ENCODE measurements at places on chromosomes 11 and 22.
A peak's percentile ranks its signal among the peaks of the same experiment; 100 is the strongest.

GRCh38 chr11:45754261-45754709 lies 50.7 kb upstream of the SLC35C1 start:
- H3K4me1 ChIP-seq = peaks cover 46% of the 10 kb centered on the region
- peak overlapping the region; percentile 66 for H3K27ac ChIP-seq
- no peak overlapping the region for H3K4me3 ChIP-seq
- H3K36me3 ChIP-seq = no peaks in the 10 kb centered on the region
- peaks cover 34% of the 10 kb centered on the region for H3K27me3 ChIP-seq

DNA sequence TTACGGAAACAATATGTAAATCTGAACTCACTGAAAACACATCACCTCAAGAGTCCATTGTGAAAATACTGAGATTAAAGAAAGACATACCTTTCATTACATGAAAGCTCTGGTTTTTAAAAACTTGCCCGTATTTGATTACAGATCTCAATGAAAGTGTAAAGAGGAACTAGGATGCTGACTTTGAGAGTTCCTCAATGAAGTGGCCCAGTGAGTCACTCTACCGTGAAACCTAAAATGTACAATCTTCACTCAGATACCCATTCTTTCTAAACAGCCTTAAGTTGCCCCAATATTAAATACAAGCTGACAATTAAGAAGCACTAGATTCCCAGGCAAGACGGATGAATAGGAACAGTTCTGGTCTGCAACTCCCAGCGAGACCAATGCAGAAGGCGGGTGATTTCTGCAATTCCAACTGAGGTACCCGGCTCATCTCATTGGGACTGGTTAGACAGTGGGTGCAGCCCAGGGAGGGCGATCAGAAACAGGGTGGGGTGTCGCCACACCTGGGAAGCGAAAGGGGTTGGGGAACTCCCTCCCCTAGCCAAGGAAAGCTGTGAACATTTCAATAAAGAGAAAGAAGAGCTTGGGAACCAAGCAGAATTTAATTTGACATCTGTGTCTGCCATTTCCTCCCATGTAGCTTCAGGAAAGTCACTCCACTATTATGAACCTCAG lies 33.8 kb upstream of the OR9G4 start:
- peaks cover 4% of the 10 kb centered on the region for H3K27me3 ChIP-seq
- no peak overlapping the region for H3K27ac ChIP-seq
- H3K36me3 ChIP-seq = no peaks in the 10 kb centered on the region
- H3K4me3 ChIP-seq = no peak overlapping the region
- no peak for DNase-seq

DNA sequence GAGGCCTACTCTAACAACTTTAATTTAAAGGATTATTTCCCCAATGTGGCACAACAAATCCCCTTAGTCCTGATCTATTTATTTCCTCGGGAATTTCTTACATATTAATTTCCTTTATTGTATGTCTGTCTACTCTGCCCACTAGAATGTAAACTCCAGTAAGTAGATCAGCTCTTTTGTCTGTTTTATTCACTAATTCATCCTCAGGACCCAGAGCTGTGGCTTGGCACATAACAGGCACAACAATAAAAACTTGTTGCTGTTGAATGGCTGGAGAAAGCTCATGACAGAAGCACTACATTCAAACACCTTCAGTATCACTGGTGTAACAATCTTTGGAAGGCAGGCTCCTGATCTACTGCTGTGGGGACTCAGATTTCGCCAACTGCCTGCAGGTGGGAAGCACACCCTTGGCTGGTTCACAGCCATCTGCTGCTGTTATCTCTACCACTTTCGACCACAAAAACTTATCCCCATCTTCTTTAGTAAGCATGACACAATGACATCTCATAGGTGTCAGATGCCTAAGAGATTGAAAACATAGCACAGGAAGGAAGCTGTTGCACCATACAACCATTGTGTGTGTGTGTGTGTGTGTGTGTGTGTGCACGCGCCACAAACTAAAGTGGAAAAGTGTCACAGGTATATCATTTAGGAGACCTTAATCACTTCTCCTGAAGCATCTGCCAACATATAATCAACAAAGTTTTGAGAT lies 11.9 kb downstream of the HIRA start:
- no peaks in the 10 kb centered on the region for H3K27me3 ChIP-seq
- peaks cover 20% of the 10 kb centered on the region for H3K4me1 ChIP-seq
- no peak for DNase-seq
- H3K36me3 ChIP-seq = peaks cover 1% of the 10 kb centered on the region
- no peak overlapping the region for H3K27ac ChIP-seq

GRCh38 chr11:63866211-63866610 lies 27.3 kb downstream of the MARK2 start:
- H3K4me1 ChIP-seq = peaks cover 43% of the 10 kb centered on the region
- no peak overlapping the region for H3K4me3 ChIP-seq
- no peaks in the 10 kb centered on the region for H3K27me3 ChIP-seq
- peaks cover 4% of the 10 kb centered on the region for H3K36me3 ChIP-seq
- H3K27ac ChIP-seq = no peak overlapping the region

DNA sequence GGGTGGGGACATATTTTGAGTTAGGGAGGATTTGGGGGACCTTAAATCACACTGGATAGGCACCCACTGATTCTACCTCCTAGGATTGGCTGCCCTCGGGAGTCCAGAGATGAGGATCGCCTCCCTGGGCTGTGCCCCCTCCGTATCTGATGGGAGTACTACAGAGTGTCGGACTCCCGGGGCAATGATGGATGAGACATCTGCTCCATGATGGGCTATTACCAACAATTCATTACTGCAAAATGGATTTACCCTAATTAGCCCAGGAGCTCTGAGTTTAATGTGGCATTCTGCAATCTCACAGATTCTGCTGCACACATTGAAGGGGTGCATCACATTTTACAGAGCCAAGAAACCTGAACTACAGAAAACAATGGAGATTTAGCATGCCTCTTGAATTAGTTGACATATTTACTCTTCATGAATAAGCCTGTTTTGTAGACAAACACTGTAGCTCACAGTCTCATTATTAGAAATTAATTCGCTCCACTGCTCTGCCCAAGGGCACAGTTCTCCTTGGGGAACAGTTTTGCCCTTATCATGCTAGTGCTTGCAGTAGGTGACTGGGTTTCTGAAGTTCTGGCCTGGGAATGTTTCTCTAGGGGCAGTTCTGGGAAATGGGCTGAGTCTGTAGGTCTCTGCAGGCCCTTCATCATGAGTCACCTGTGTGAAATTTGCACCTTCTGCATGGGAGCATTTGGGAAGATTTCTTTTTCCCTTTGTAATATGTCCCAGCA lies 217.1 kb upstream of the PLET1 start:
- peaks cover 45% of the 10 kb centered on the region for H3K27me3 ChIP-seq
- DNase-seq = no peak
- no peak overlapping the region for H3K4me3 ChIP-seq
- no peak overlapping the region for H3K27ac ChIP-seq

- no peak overlapping the region for H3K4me3 ChIP-seq
- no peak overlapping the region for H3K27ac ChIP-seq
- no peak for DNase-seq
- H3K27me3 ChIP-seq = no peaks in the 10 kb centered on the region
- H3K36me3 ChIP-seq = no peaks in the 10 kb centered on the region
- H3K4me1 ChIP-seq = peaks cover 7% of the 10 kb centered on the region
These were observed 5.8 kb downstream of the NRIP3 start for GRCh38 chr11:8998017-8998416.

DNA sequence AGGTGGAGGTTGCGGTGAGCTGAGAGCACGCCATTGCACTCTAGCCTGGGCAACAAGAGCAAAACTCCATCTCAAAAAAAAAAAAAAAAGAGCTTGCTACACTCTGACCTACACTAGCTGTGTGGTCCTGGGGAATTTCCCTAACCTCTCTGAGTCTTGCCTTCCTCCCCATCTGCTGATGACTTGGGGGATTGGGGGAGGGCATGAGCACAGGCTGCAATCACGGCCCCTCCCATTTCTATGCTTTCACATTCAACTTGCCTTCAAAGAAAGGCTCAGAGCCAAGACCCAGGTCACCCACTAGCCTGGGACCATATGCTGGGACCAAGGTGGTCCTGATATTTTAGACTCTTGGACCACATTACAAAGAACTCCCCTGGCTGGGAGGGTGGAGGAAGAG lies 39.8 kb upstream of the TEF start:
- no peak overlapping the region for H3K4me3 ChIP-seq
- H3K27me3 ChIP-seq = no peaks in the 10 kb centered on the region
- H3K36me3 ChIP-seq = peaks cover 12% of the 10 kb centered on the region

- H3K27me3 ChIP-seq = no peaks in the 10 kb centered on the region
- peaks cover 22% of the 10 kb centered on the region for H3K4me1 ChIP-seq
- peaks cover 6% of the 10 kb centered on the region for H3K36me3 ChIP-seq
- no peak overlapping the region for H3K27ac ChIP-seq
- no peak for DNase-seq
These were observed 53.3 kb downstream of the TCF20 start for GRCh38 chr22:42217019-42217751.

DNA sequence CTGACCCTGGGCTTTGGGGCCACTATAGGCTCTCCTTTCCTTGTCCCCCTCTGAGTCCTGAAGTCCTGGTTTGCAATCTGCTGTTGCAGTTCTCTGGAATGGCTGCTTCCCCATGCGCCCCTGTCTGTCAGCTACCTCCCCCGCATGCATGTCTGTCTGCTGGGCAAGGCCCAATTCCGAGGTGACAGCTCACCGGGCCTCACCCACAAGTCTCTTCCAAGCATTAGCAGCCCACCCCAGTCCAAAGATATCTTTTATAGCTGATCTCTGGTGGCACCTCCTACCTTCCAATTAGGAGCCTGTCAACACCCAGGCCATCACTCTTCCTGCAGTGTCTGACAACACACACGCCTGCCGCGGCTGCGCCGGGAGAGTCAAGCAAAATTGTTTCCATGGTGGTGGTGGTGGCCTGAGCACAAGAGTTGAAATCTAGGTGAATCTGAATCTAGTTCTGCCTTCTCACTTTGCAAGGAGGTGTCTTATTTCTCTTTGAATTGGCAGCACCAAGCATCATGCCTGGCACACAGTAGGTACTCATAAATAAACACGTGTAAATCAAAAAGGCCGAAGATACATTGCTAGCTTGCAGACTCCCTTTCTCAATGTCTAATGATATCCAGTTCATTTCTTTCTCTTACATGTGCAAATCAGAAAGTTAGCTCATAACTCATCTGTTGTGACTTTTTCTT lies 1.2 kb upstream of the LMO2 start:
- no peak for DNase-seq
- peaks cover 6% of the 10 kb centered on the region for H3K4me1 ChIP-seq
- H3K27me3 ChIP-seq = peaks cover 6% of the 10 kb centered on the region
- H3K4me3 ChIP-seq = no peak overlapping the region

DNA sequence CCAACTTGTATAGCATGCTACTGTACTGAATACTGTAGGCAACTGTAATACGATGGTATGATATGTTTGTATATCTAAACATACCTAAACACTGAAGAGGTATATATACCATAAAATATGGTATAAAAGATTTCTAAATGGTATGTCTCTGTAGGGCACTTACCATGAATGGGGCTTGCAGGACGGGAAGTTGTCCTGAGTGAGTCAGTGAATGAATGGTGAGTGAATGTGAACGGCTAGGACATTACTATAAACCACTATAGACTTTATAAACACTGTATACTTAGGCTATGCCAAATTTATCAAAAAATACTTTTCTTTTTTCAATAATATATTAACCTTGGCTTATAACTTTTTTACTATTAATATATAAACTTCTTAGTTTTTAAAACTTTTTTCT lies 66.8 kb downstream of the ZC3H12C start:
- H3K27me3 ChIP-seq = no peaks in the 10 kb centered on the region
- H3K36me3 ChIP-seq = peaks cover 19% of the 10 kb centered on the region
- DNase-seq = no peak
- no peak overlapping the region for H3K27ac ChIP-seq
- no peak overlapping the region for H3K4me3 ChIP-seq

DNA sequence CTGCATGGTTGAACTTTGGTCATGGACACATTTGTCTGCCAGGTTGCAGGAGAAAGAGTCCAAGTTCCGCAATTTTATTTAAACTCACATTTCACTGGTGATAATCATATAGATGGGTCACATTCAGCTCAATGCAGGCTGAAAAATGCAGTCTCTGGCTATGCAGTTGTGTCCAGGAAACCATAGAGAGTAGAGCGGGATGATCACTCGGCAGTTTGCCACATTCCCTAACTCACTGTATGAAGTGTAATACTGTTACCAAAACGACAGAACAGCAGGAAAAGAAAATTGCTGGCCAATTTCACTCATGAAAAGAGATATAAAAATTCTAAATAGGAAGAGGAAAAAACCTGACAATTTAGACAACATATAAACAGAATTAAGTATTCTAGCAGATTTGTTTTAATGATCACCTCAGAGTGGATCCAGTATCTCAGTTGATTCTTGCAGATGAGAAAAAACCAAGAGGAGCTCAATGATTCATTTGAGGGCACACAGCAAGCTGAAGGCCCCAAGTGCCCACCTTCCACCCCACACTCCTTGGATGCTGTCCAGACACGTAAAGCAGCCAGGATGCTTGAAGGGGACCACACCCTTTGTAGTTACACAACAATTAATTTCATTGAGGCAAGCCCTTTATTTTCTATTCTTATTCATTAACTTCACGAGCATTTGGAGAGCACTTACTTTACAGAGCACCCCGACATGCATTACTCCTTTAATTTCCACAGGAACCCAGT lies 422.3 kb downstream of the SOX6 start:
- no peak for DNase-seq
- H3K27me3 ChIP-seq = no peaks in the 10 kb centered on the region
- no peak overlapping the region for H3K27ac ChIP-seq
- H3K4me3 ChIP-seq = no peak overlapping the region
- H3K36me3 ChIP-seq = peaks cover 4% of the 10 kb centered on the region

GRCh38 chr11:102757823-102758549 lies 22.4 kb downstream of the MMP10 start:
- no peaks in the 10 kb centered on the region for H3K36me3 ChIP-seq
- peaks cover 41% of the 10 kb centered on the region for H3K4me1 ChIP-seq
- no peaks in the 10 kb centered on the region for H3K27me3 ChIP-seq
- H3K4me3 ChIP-seq = no peak overlapping the region

DNA sequence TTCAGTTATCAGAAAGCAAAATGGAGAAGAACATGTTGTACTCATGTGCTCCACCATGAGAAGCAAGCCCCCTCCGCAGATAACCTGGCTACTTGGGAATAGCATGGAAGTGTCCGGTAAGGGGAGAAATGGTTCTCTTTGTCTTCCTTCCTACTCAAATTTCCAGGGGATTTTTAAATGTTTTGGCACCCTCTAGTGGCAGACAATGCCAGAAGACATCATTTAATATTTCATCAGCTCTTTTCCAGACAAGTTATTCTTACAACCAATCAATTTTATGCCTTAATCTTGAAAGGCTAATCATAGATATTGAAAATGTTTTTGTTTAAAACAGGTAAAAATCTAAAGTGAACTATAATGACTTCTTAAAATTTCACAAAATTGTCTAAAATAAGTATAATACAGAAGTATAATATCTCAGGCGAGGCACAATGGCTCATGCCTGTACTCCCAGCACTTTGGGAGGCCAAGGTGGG lies 15.7 kb downstream of the CRTAM start:
- H3K27ac ChIP-seq = peak overlapping the region; percentile 5
- no peaks in the 10 kb centered on the region for H3K36me3 ChIP-seq
- no peak for DNase-seq
- H3K4me3 ChIP-seq = peak overlapping the region; percentile 19
- H3K4me1 ChIP-seq = peaks cover 31% of the 10 kb centered on the region

- peaks cover 40% of the 10 kb centered on the region for H3K4me1 ChIP-seq
- no peaks in the 10 kb centered on the region for H3K36me3 ChIP-seq
- H3K27me3 ChIP-seq = no peaks in the 10 kb centered on the region
- no peak overlapping the region for H3K4me3 ChIP-seq
- no peak for DNase-seq
These were observed 39.0 kb upstream of the CD44 start for GRCh38 chr11:35100013-35100383.

GRCh38 chr22:17769013-17769715 lies 5.1 kb downstream of the BID start:
- no peak overlapping the region for H3K27ac ChIP-seq
- H3K4me1 ChIP-seq = peaks cover 17% of the 10 kb centered on the region
- no peak for DNase-seq
- H3K36me3 ChIP-seq = no peaks in the 10 kb centered on the region
- H3K27me3 ChIP-seq = no peaks in the 10 kb centered on the region
- no peak overlapping the region for H3K4me3 ChIP-seq

Measured in chondrocyte (in vitro differentiated cells).